ENCODE measurements at places on chromosomes 2 and 18. TPM values are rescaled to one million over a fixed set of nuclear protein-coding genes. Genes with fewer than 3 reads are reported as not detected.
A peak's percentile ranks its signal among the peaks of the same experiment; 100 is the strongest.

DNA sequence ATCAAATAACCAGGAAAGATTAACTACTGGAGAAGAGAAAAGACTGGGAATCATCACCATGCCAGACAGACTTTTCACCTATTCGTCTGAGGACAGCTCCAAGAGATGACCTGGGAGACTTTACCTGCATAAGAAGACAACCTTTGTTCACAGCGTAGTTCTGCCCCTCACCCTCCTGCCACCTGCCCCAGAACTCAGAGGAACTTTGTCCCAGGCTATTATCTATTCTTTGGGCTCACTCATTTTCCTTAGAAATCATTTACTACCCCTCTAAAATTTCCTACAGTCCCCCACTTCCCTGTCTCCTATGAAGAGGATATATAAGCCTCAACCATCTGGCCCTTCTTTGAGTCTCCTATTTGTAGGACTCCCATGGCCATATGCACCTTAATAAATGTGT, 19.3 kb upstream of the COPS8 start:
- no peaks in the 10 kb centered on the region for H3K27me3 ChIP-seq
- H3K4me1 ChIP-seq = no peaks in the 10 kb centered on the region

DNA sequence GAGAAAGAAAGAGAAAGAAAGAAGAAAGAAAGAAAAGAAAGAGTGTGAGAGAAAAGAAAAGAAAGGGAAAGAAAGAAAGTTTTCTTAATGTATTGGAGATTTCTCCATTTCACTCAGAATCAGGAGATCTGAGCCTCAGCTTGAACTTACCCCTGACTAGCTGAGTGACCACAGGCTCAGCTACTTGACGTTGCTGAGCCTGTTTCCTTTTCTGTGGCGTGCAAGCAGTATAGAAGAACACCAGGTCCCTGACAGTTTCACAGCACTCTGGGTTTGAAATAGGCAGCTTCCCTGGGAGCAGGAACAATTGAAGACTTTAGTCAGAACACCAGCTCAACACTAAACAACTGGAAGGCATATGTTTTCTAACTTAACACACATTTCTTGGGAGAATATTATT, 44.7 kb downstream of the MARCO start:
- H3K27ac ChIP-seq = no peak overlapping the region
- H3K27me3 ChIP-seq = no peaks in the 10 kb centered on the region
- H3K4me1 ChIP-seq = no peaks in the 10 kb centered on the region
- no peak overlapping the region for H3K4me3 ChIP-seq
- H3K36me3 ChIP-seq = no peaks in the 10 kb centered on the region
- no peak for DNase-seq

- H3K4me1 ChIP-seq = no peaks in the 10 kb centered on the region
- no peak overlapping the region for H3K27ac ChIP-seq
- H3K36me3 ChIP-seq = no peaks in the 10 kb centered on the region
- H3K4me3 ChIP-seq = no peak overlapping the region
Measured at GRCh38 chr2:77834360-77835002, 312.3 kb upstream of the LRRTM4 start.

GRCh38 chr2:37894601-37895000, 30.5 kb upstream of the RMDN2 start:
- H3K27me3 ChIP-seq = no peaks in the 10 kb centered on the region
- H3K4me1 ChIP-seq = no peaks in the 10 kb centered on the region
- no peak for DNase-seq
- H3K27ac ChIP-seq = no peak overlapping the region
- H3K4me3 ChIP-seq = no peak overlapping the region

The GPR45 gene
- not detected for total RNA-seq

GRCh38 chr2:144474017-144474416, 45.9 kb downstream of the ZEB2 start:
- no peaks in the 10 kb centered on the region for H3K27me3 ChIP-seq
- DNase-seq = no peak
- no peaks in the 10 kb centered on the region for H3K4me1 ChIP-seq
- H3K27ac ChIP-seq = no peak overlapping the region

The SERPINB5 gene
- not detected for total RNA-seq

The APOB gene
- total RNA-seq = 8.5 TPM

The MAP3K19 gene
- total RNA-seq = not detected

- H3K4me1 ChIP-seq = no peaks in the 10 kb centered on the region
Measured at GRCh38 chr2:181326661-181327060, 130.5 kb upstream of the ITGA4 start.

- no peak overlapping the region for H3K4me3 ChIP-seq
- no peaks in the 10 kb centered on the region for H3K36me3 ChIP-seq
- H3K27me3 ChIP-seq = no peaks in the 10 kb centered on the region
- no peak overlapping the region for H3K27ac ChIP-seq
- H3K4me1 ChIP-seq = no peaks in the 10 kb centered on the region
Measured at GRCh38 chr2:216583606-216584005, 49.6 kb upstream of the IGFBP2 start.

- no peaks in the 10 kb centered on the region for H3K4me1 ChIP-seq
- no peak overlapping the region for H3K27ac ChIP-seq
- H3K27me3 ChIP-seq = no peaks in the 10 kb centered on the region
- DNase-seq = no peak
Measured at GRCh38 chr2:73359915-73360697, 25.5 kb upstream of the ALMS1 start.

- H3K4me1 ChIP-seq = no peaks in the 10 kb centered on the region
- DNase-seq = no peak
- no peaks in the 10 kb centered on the region for H3K27me3 ChIP-seq
- H3K36me3 ChIP-seq = no peaks in the 10 kb centered on the region
- H3K4me3 ChIP-seq = no peak overlapping the region
Measured at GRCh38 chr2:212960336-212960735, 191.1 kb downstream of the IKZF2 start.

DNA sequence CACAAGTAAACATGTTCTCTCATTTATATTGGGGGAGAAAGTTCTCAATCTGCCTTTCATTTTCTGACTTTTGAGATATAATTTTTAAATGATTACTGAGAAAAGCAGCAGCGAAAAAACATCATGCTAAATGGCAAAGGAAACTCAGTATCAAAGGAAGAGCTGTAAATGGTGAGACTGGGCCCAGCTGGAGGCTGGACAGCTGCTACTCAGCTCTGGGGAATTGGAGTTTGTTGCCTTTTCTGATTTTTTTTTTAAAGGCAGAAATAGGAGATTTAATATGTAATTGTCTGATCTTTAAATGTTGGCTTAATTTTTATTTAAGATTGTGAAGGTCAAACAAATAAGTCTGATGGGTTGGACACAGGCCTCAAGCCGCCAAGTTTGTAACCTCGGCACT, 137.1 kb upstream of the TACR1 start:
- H3K27me3 ChIP-seq = no peaks in the 10 kb centered on the region
- no peak for DNase-seq
- no peaks in the 10 kb centered on the region for H3K36me3 ChIP-seq
- H3K4me1 ChIP-seq = no peaks in the 10 kb centered on the region
- H3K4me3 ChIP-seq = no peak overlapping the region
- no peak overlapping the region for H3K27ac ChIP-seq

The ALPI gene
- total RNA-seq = not detected

GRCh38 chr2:175414882-175415487, 233.5 kb upstream of the ATP5MC3 start:
- no peaks in the 10 kb centered on the region for H3K27me3 ChIP-seq
- H3K4me1 ChIP-seq = no peaks in the 10 kb centered on the region
- no peak overlapping the region for H3K4me3 ChIP-seq
- no peaks in the 10 kb centered on the region for H3K36me3 ChIP-seq

DNA sequence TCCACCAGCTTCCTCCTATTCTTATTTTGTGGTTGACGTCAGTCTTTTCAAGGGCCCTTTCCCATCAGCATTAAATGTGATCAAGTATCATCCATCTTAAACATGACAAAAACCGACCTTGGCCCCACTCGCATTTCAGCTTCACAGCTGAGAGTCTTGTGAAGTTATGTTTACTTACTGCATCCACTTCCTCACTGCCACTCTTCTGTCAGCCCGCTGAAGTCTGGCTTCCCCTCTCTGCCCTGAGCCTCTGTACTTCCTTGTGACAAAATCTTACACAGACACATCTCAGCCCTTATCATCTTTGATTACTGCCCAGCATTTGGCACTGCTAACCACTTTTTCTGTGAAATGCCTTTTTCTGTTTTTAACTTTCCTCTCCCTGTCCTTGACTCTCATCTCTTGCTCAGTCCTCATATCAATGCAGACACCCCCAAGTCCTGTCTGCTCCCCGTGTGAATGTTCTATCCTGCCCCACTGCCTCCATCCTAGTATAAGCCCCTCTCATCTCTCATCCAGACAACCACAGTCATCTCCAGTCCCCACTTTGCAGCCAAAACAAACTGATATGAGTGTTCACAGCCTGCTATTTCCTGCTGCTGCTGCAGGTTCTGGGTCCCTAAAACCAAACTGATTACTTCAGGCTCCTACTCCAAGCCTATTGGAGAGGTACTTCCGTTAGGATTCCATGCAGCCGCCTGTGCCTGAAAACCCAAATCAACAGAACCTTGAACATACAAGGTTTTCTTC, 31.4 kb downstream of the FOSL2 start:
- H3K36me3 ChIP-seq = peaks cover 35% of the 10 kb centered on the region
- no peaks in the 10 kb centered on the region for H3K4me1 ChIP-seq
- no peak overlapping the region for H3K4me3 ChIP-seq
- H3K27me3 ChIP-seq = no peaks in the 10 kb centered on the region

The CDCA7 gene
- total RNA-seq = not detected

- DNase-seq = no peak
- H3K4me1 ChIP-seq = no peaks in the 10 kb centered on the region
- H3K4me3 ChIP-seq = no peak overlapping the region
- H3K27me3 ChIP-seq = no peaks in the 10 kb centered on the region
Measured at GRCh38 chr18:55266981-55267380, 307.7 kb upstream of the CCDC68 start.

The DYNAP gene
- not detected for total RNA-seq

- no peaks in the 10 kb centered on the region for H3K4me1 ChIP-seq
- H3K27ac ChIP-seq = no peak overlapping the region
- no peaks in the 10 kb centered on the region for H3K36me3 ChIP-seq
- H3K4me3 ChIP-seq = no peak overlapping the region
Measured at GRCh38 chr2:240974771-240975572, 23.4 kb upstream of the SNED1 start.

- H3K27ac ChIP-seq = no peak overlapping the region
- H3K27me3 ChIP-seq = no peaks in the 10 kb centered on the region
- H3K36me3 ChIP-seq = no peaks in the 10 kb centered on the region
- no peak overlapping the region for H3K4me3 ChIP-seq
- no peak for DNase-seq
- no peaks in the 10 kb centered on the region for H3K4me1 ChIP-seq
Measured at GRCh38 chr2:210842896-210843295, 286.5 kb downstream of the CPS1 start.

The GRP gene
- not detected for total RNA-seq

- H3K27me3 ChIP-seq = no peaks in the 10 kb centered on the region
- DNase-seq = no peak
- H3K4me1 ChIP-seq = no peaks in the 10 kb centered on the region
Measured at GRCh38 chr2:141994066-141994465, 136.8 kb downstream of the LRP1B start.

GRCh38 chr18:55079067-55079466, 119.8 kb upstream of the CCDC68 start:
- H3K4me3 ChIP-seq = no peak overlapping the region
- no peak overlapping the region for H3K27ac ChIP-seq
- no peaks in the 10 kb centered on the region for H3K36me3 ChIP-seq
- DNase-seq = no peak

GRCh38 chr2:169047256-169048250, 16.4 kb upstream of the ABCB11 start:
- no peak overlapping the region for H3K4me3 ChIP-seq
- H3K36me3 ChIP-seq = no peaks in the 10 kb centered on the region
- no peaks in the 10 kb centered on the region for H3K27me3 ChIP-seq
- no peak overlapping the region for H3K27ac ChIP-seq
- H3K4me1 ChIP-seq = no peaks in the 10 kb centered on the region

GRCh38 chr18:3872641-3873040, 422.7 kb downstream of the TGIF1 start:
- H3K27ac ChIP-seq = no peak overlapping the region
- no peak for DNase-seq
- H3K4me1 ChIP-seq = no peaks in the 10 kb centered on the region
- H3K4me3 ChIP-seq = peak overlapping the region; percentile 7
- no peaks in the 10 kb centered on the region for H3K36me3 ChIP-seq
- no peaks in the 10 kb centered on the region for H3K27me3 ChIP-seq

DNA sequence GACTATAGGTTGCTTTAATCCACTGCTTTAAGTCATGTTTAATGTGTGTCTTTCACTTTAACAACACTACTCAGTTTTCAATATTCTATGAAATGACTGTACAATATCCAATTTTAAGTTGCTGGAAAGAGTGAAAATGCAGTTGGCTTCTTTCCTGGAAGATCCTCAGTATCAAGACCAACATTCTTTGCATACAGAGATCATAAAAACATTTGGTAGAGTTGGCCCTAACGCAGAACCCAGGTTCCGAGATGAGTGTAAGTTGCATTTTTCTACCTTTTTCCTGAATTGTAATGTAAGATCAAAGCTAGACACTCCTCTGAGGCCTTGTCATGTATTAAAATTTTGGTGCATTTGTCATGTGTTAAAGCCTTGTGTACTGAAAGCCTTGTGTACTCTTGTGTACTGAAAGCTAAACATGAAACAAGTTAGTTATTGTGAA, 42.9 kb upstream of the TNFRSF11A start:
- no peak for DNase-seq
- H3K36me3 ChIP-seq = peaks cover 5% of the 10 kb centered on the region
- H3K27ac ChIP-seq = peak overlapping the region; percentile 44
- no peaks in the 10 kb centered on the region for H3K27me3 ChIP-seq

DNA sequence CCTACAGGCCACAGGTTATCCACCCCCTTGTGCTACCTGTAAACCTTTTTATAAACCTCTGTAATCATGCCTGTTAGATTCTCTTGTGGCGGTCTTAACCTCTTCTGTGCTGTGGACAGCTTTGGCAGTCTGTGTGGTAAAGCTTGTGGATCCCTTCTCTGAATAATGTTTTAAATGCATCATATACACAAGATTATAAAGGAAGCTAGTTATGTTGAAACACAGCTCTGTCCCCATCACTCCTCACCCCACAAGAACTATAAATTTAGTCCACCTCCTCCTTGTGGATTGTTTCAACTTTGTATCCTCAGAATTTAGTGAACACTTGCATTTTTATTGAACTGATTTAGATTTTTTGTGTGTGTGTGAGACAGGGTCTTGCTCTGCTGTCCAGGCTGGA, 107.7 kb downstream of the ICA1L start:
- no peaks in the 10 kb centered on the region for H3K4me1 ChIP-seq
- H3K36me3 ChIP-seq = peaks cover 18% of the 10 kb centered on the region
- H3K4me3 ChIP-seq = no peak overlapping the region
- no peak for DNase-seq

DNA sequence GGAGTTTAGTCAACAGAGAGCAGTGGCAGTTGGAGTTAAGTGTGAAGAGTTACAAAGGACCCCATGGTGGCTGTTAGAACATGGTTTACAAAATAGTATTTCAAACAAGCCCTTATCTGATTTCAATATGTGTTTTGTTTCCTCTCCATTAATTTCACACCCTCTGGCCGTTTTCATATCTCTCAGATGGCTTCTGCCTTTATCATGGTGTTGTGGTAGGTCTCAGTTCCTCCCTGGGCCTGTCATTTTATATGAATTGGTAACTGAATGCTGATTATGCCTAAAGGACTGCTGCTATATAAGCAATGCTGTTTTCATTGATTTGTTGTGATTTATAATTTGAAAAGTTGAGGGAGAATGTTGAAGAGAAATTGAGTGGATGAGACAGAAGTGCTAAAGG, 686.7 kb downstream of the NYAP2 start:
- H3K36me3 ChIP-seq = no peaks in the 10 kb centered on the region
- no peak overlapping the region for H3K27ac ChIP-seq
- no peaks in the 10 kb centered on the region for H3K27me3 ChIP-seq
- H3K4me1 ChIP-seq = no peaks in the 10 kb centered on the region
- no peak overlapping the region for H3K4me3 ChIP-seq

GRCh38 chr2:202052235-202052634, 18.6 kb downstream of the FZD7 start:
- H3K27ac ChIP-seq = peak overlapping the region; percentile 28
- no peak for DNase-seq
- peak overlapping the region; percentile 39 for H3K4me3 ChIP-seq
- no peaks in the 10 kb centered on the region for H3K27me3 ChIP-seq
- no peaks in the 10 kb centered on the region for H3K4me1 ChIP-seq
